ENCODE measurements at places on chromosomes 6 and 20.

- DNase-seq = peak; percentile 72
Observed at GRCh38 chr6:15989397-15989796, 139.5 kb upstream of the MYLIP start.

DNA sequence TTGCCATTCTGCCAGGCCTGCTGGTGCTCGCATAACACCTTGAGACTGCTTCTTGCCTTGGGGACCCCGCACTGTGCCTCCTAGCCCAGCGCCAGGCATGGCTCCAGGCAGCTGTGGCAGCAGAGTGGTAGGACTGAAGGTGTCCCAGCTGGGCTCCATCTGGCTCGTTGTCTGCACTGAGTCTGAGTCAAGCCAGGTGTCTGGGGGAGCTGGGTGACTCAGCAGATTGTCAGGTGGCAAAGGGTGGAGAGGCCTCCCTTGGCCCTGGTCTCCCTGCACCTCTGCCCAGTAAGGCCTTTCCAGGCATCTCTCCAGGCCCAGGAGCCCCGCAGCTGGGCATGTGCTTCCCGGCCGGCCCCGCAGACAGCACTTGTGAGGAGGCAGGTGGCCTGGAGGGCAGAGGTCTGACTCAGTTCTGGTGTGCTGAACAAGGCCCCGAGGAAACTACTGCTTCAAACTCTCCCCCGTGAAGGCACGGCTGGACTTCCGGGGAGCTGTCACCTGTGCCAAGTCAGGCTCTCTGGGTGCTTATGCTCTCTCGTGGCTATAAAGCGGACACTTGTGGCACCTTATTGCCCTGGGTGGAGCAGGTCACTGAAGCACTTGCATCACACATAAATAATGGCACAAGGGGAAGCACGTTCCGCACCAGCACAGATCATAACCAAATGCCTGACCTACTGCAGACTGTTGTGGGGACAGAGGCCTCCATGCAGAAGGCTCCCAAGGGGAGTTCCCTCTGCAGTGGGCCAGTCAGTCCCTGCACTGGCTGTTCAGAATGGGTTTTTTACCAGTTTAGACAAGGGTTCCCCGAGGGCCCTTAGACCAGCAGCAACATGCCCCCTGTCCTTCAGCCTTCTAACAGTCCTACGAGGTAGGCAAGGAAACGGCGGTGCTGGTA, 27.5 kb downstream of the FOXC1 start:
- DNase-seq = no peak

DNA sequence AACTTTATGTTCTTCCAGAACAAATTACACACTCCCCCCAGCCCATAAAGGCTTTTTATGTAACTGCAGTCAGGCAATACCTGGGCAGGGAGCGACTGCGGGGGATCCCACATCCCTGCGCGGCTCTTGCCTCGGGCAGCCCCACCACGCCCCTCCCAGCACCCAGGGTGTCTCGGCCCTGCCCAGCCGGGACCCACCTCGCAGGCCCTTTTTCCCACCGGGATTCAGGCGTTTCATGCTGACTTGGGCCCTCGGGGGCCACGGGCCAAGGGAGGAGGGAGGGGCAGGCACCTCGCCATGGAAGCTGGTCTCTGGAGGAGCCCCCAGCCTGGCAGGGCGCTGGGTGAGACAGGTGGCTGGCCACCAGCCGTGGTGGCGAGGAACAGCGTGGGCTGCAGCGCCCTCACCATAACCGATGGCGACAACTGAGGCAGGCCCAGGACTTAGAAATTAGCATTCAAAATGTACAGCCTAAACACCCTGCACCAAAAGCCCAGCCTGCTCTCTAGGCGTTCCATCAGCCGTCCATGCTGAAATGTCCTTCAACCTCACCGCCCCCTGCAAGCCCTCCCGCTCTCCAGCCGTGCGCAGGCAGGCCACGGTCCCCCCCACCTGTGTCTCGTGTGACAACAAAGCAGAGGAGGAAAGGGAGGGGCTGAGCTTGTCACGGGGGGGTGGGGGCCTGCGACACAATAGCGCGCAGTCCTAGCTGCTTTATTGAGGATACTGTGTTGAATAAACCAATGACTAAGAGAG, 15.1 kb upstream of the FOXC1 start:
- DNase-seq = no peak

DNA sequence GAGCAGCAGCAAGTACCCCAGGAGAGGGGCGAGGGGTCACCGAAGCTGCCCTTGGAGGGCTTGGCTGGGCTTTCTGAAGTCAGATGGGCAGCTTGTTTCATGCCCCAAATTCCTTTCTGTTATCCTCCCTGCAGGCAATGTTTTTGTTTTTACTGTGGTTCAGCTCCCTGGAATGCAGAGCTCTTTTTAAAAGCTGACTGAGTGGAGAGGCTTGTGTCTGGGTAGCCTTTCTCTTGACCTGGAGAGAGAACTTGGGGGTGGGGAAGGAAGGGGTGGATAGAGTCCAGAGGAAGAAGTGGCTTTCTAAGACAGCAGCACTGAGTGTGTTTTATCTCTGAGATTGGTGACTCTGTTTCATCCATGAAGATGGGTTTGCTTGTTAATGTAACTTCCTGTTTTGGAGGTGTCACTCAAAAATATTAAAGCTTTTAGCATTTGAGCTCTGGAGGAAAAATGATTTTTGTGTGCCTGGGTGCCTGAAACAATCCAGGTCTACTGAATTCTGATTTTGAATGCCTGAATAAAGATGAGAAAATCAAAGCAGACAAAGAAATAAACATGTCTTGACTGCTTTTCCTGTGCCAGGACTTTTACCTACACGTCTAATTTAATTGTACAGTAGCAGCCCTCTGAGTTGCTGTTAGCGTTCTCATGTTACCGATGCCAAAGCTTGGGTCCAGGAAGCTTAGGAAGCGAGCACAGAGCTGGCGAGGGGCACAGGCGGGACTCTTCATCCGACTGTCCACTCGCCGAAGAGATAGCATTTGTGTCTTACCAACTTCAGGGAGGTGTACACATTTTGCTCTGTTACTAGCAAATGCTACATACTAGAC, 78.2 kb upstream of the EEF1E1 start:
- DNase-seq = no peak

DNA sequence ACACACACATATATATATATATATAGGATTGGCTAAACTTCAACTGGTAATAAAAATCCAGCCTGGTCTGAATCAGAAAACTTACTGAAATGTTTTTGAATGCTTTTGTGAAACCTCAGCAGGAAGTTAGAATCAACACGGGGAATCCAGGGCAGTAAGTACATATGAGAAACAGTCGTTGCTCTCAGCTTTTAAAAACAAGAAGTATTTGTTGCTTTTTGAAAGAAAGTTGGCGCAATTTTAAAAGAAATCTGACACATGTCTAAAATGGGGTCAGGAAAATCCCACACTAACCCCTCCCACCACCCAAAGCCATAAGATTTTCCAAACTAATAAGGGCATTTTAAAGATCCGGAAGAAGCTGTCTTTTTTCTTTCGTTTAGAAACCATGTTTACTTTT, 11.5 kb upstream of the CCDC170 start:
- DNase-seq = no peak

GRCh38 chr20:49595346-49595745, 27.4 kb upstream of the PTGIS start:
- no peak for DNase-seq

DNA sequence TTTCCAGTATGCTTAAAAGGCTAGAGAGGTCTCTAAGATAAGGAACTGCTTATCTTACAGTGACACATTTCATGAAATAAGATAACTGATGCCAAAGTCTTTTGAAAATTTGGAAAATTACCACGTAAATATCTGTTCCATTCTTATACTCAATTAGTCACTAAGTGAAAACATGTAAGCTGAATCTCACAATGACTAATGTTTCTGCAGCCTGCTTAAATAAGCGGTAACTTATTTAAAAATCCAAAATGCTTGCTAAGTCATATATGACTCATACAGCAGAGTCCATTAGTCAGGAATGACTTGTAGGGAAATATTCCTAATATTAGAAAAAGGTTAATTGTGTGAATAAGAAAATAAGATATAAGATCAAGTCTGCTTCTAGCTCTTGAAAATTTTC, 27.8 kb upstream of the LGSN start:
- DNase-seq = no peak

GRCh38 chr20:10761786-10762185, 88.0 kb upstream of the JAG1 start:
- no peak for DNase-seq

DNA sequence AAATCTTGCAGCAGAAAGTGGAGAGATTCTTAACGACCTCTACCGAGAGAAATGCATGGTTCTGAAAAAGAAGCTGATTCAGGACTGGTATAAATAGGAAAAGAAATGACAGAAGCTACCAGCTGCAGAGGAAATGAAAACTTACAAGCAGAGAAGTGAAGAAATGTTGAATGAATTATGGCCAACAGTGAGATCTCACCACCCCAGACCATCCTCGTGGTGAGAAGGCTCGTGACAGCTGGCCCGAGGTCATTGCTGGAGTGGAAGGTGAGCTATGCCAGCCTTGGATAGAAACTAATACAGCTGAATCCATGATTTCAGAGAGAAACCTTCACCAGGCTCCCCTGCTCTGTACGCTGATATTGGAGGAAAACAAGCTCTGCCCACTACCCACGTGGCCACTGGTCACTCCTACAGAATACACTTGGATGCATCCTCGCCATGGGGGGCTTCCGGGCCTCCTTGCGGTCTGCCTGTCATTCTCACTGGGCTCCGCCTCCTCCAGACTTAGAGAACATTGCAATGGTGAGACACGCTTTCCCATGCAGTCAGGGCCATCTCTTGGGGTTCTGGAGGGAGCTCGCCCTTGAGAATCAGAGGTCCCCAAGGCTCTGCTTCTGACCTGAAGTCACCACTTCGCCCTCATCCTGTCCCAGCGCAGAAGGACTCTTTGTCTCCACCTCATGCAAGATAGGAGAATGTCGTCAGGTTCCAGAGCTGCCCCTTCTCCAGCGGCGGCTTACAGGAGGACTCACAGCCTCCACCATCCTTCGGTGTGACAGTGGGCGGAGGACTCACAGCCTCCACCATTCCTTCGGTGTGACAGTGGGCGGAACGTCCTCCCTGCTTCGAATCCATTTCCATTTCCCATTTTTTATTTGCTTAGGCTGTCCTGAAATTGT, 10.6 kb upstream of the TUBB2B start:
- no peak for DNase-seq

DNA sequence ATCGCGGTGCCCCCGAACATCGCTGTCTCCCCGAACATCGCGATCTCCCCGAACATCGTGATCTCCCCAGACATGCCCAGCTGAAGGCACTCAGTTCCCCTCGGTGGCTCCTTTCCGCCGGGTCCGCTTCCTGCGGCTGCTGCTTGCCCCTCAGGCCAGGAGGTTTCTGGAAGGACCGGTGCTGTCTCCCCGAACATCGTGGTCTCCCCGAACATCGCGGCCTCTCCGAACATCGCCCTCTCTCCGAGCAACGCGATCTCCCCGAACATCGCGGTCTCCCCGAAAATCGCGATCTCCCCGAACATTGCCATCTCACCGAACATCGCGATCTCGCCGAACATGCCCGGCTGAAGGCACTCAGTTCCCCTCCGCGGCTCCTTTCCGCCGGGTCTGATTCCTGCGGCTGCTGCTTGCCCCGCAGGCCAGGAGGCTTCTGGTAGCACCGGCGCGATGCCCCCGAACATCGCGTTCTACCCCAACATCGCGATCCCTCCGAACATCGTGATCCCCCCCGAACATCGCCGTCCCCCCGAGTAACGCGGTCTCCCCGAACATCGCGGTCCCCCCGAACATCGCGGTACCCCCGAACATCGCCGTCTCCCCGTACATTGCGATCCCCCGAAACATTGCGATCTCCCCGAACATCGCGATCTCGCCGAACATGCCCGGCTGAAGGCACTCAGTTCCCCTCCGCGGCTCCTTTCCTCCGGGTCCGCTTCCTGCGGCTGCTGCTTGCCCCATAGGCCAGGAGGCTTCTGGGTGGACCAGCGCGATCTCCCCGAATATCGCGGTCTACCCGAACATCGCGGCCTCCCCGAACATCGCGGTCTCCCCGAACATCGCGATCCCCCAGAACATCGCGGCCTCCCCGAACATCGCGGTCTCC, 808 bp downstream of the ULBP1 start:
- DNase-seq = no peak

GRCh38 chr6:56744528-56744927, 101.8 kb upstream of the DST start:
- no peak for DNase-seq

DNA sequence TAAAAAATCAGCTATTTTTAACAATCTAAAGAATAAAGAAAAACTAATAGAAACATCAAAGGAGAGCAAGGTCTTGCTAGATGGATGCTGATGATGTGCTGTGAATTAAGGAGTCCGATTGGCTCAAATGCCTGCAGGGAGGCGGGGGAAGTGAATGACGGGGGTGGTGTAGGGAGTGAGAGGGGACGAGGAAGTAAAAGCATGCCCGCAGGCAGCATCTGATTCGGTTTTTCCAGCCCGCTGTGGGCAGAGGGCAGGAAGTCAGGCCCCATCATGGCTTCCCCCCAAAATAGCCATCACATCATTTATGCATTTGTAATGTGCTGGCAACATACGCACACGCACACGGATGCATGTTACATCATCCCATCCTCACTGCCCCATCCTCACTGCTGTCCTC, 10.3 kb downstream of the RSPO4 start:
- no peak for DNase-seq

DNA sequence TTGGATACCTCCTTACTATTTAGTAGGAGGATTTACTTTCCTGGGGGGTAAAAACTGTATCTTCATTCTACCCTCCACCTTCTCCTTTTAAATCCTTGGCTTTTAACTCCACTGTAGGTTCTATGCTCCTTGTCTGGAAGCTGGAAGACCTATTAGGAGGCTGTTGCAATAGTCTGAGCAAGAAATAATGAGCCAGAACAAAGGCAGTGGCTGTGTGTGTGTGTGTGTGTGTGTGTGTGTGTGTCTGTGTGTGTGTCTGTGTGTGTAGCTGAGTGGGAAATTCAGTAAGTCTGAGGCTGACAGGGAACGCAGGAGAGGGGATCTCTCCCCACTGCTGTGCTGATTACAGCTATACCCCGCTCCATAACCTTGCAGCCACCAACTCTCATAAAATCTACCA, 35.8 kb downstream of the HTR1E start:
- no peak for DNase-seq

- DNase-seq = no peak
Observed at GRCh38 chr6:167750956-167751358, 75.8 kb upstream of the AFDN start.

DNA sequence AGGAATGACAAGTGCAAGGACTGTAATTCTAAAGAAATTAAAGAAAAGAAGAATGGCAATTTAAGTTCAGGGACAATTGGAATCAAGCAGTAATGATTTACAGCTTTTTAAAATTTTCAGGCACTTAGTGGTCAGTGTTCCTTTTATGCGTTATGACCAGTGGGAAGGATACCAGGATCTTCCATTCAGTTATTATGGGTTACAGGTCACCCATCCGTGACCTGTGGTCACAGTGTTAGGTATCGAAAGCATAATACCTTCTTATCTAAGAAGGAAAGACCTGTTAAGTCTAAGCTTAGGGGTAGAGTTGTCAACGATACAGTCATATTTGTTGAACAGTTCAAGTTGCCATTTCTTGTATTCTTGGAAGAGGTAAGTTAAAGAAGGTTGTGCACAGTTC, 253.8 kb downstream of the LAMA2 start:
- no peak for DNase-seq

All from GM12878 (cell line).